ENCODE measurements at places on chromosomes 16 and 17.

GRCh38 chr16:3832668-3833067, 47.8 kb downstream of the CREBBP start:
- DNase-seq: no peak

DNA sequence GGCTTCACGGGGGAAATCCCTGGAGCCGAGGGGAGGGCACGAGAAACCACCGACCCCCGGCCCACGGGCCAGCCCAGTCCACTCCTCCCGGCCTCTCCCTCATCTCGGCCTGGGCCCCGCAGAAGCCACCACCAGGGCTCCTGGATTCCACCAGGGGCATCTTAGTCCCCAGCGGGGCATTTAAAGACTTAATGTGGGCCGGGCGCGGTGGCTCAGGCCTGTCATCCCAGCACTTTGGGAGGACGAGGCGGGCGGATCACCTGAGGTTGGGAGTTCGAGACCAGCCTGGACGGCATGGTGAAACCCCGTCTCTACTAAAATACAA, 24.1 kb upstream of the ABR start:
- no peak for DNase-seq

GRCh38 chr16:26578748-26579147, 488.0 kb upstream of the C16orf82 start:
- DNase-seq: no peak

DNA sequence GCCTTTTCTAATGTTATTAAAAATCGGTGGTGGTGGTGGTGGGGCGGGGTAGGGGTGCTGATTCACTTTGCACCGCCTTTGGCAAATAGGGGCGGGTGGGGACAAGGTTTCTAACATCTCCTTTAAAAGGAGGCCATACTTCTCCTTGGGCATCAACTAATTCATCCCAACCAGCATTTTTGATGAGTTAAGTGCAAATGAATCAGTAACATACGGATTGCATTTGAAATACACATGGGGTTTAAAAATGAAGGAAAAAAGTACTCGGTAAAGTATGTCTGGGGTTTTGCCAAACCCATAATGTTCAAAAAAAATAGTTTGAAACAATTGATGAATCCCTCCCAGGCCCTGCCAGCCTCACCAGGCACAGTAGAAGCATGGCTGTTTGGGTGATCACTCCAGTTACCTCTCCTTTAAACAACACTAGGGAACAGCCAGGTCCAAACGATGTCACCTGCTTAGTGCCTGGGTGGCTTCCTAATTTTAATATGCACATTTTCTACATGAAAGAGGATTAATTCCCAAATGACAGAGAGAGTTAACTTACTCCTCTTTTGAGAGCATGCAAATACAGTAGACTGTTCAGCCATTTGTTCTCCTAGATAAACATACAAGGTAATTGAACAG, 107.2 kb downstream of the ANKFN1 start:
- peak; percentile 74 for DNase-seq

DNA sequence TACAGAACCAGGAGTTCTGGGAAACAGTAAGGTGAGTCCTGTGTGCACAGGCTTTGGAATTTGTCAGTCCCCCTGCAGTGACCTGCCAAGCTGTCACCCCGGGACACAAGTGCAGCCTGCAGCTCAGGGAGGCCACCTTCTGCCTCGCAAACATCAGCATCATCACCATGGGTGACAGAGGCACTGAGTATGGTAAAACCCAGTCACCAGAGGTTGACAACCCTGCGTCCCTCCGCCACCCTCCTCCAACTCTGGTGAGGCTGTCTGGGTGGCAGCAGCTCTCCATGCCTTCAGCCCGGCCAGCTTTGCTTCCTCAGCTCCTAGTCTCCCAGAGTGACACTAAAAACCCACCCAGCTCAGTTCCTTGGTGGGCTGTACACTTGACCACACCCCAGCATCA, 221.0 kb downstream of the CPPED1 start:
- DNase-seq: no peak

DNA sequence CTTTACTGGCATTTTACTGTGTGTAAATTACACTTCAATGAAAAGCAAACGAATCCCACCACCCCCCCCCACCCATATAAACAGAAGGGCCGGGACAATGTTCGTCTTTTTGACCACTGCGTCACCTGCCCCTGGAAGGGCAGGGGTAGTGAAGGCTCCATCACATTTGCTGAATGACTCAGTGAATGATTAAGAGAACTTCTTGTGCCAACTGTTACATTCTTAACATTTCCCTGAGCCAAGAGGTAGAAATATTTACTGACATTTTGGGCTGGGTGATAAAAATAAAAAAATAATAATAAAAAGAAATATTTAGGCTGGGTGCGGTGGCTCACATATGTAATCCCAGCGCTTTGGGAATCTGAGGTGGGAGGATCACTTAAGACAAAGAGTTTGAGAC, 24.1 kb downstream of the C16orf96 start:
- no peak for DNase-seq

- no peak for DNase-seq
Observed at GRCh38 chr17:57944908-57945307, 10.3 kb downstream of the CUEDC1 start.

DNA sequence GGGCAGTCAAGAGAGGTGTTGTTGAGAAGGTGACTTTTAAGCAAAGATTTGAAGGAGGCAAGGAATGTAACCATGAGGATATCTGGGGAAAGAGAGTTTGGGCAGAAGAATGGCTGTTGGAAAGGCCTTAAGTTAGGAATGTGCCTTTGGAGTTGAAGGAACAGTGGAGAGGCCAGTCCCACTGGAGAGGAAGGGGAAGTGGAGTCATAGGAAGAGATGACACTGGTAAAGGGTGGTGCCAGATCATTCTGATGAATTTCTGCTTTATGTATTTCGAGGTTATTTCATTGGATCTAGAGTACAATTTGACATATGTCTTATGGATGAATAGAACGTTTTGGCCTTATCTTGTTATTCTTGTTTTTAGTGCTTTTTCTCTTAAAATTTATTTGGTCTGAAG, 93.5 kb downstream of the WWP2 start:
- no peak for DNase-seq

- DNase-seq: no peak
Observed at GRCh38 chr16:13936155-13936554, 16.2 kb downstream of the ERCC4 start.

GRCh38 chr17:73998249-73998648, 205.2 kb upstream of the RPL38 start:
- no peak for DNase-seq

DNA sequence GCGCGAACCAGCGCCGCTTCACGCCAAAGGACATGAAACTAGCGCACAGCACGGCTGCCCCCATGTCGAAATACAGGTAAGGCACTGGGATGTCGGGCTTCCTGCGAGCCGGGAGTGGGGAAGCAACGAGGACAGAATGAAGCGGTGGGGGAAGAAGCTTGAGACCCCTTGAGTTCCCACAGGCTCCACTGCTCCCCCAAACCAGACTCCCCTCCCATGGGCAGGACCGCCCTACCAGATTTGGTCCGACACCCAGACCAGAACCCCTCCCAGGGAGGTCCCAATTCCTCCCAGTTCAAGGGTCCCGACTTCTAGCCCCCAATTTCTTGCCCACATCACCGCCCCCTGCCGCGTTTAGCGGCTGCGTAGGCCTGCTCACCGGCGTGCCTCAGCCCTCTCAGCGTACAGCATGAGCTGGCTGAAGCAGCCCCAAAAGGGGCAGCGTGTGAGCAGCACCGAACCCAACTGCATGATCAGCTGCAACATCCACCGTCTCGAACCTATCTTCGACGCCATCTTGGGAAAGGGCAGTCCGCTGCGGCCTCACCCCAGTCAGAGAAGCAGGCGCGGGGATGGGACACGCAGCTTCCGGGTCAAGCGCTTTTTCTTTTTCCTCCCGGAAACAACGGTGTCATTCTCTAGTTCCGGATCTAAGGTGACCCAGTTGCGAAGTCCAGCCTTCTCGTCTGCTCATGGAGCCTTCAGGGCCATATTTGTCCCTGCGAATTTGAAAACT, at the start of gene TMEM101:
TMEM101 (minus strand) TSS at position 527 of the 736 bp plus-strand sequence; CDS start at position 516, 11 bp downstream.
- DNase-seq: peak; percentile 84

DNA sequence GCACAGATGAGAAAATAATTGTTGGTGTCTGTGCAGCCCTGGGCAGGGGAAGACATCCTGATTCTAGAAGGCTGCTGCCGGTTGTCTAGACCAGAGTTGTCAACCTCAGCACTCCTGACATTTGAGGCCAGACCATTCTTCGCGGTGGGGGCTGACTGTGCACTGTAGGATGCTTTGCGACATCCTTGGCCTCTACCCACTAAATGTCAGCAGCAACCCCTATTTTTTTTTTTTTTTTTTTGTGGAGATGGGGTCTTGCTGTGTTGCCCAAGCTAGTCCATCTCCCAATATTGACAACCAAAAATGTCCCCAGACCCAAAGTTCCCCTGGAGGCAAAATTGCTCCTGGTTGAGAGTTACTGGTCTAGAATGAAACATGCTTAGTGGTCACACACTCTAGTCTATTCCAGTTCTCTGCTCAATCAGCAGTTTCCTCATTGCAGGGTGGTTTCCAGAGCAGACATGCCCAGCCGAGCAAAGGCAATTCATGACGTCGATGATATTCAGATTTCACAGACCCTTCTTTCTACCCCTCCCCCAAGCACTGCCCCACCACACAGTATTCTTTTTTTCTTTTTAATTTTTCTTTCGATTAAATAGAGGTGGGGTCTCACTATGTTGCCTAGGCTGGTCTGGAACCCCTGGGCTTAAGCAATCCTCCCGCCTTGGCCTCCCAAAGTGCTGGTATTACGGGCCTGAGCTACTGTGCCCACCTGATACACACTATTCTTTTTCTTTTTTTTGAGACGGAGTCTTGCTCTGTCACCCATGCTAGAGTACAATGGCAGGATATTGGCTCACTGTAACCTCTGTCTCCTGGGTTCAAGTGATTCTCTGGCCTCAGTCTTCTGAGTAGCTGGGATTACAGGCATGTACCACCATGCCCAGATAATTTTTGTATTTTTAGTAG, 9.0 kb downstream of the C17orf99 start:
- no peak for DNase-seq

DNA sequence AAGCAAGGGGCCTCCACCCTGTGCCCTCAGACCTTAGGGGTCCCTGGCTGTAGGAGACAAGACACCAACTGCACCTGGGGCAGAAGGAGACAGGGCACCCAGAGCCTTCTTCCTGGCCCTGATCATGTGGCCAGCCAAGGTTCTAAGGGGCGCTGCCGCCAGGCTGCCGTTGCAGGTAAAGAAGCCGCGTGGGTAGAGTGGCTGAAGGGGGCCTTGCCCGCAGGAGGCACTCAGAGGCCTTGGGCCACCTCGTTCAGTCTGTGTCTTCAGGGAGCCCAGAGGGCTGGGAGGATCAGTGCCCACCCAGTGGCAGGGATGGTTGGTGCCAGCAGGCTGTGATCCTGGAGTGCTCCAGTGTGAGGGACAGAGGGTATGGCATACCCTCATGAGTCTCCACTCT, 1.6 kb upstream of the AATK start:
- DNase-seq: no peak

GRCh38 chr17:16377941-16378341, 3.0 kb upstream of the UBB start:
- DNase-seq: no peak

Data from fibroblast of skin of left quadriceps (primary cell).